ENCODE measurements at places on chromosomes 6 and 20.

DNA sequence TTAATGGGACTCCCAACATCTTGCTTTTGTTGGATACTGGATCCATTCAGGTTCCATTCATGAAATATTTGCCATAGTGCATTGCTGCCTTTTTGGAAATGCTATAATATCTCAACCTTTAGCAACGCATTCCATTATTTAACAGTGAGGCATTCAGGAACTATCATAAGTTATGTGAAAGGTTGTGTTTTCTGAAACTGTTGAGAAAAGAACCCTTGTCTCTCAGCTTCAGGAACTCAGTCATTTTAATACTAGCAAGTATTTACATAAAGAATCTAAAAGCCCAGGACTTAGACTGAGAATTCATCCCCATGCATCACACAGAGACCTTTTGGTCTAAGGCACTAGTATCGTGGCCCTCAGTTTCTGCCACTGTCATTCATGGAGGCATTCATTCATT, 24.9 kb upstream of the SASH1 start:
- no peaks in the 10 kb centered on the region for H3K27me3 ChIP-seq
- DNase-seq = no peak
- H3K36me3 ChIP-seq = no peaks in the 10 kb centered on the region
- H3K4me3 ChIP-seq = no peak overlapping the region
- H3K4me1 ChIP-seq = no peaks in the 10 kb centered on the region
- no peak overlapping the region for H3K27ac ChIP-seq

DNA sequence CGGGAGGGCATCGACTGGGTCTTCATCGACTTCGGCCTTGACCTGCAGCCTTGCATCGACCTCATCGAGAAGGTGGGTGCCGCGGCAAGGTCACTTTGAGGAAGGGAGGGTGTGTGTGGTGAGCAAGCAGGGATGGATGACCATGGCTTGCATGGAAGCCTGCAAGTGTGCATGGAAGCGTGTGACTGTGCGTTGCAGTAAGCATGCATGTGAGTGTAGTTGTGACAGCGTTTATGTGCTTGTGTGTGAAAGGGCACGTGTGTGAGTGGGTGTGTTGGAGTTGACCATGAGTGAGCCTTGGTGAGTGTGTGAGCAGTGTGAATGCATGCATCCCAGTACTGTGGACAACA, 32.5 kb downstream of the MYH7B start:
- H3K4me1 ChIP-seq = peaks cover 5% of the 10 kb centered on the region
- H3K27me3 ChIP-seq = no peaks in the 10 kb centered on the region
- DNase-seq = no peak
- no peak overlapping the region for H3K27ac ChIP-seq
- no peaks in the 10 kb centered on the region for H3K36me3 ChIP-seq

DNA sequence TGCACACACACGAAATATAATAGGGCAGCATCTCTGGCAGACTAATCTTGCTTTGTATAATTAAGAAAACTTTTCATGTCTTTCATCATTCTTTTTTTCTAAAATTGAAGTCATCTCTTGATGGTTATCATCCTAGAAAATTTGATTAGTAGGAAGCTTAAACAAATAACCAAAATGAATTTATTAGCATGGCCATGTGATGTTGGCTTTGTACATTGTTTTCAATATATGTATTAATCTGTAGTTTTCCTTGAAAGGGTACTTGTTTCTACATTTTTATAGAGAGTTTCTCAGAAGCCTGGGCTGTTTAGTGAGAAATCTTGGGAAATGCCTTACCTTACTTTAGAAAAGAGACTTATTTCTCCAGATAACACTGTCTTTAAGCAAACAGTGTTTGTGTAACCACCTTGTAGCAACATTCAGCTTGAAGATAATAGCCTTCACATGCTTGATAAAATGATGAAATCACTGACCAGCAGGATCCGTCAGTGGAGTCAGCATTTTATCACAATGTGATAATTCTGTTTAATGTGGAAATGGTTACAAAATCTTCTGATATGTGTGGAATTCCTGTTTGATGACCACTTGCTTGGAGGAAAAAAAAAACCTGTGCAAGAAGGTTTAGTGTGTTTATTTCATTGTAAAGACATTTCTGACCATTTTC, 147.8 kb downstream of the MACROD2 start:
- no peaks in the 10 kb centered on the region for H3K27me3 ChIP-seq
- H3K36me3 ChIP-seq = no peaks in the 10 kb centered on the region
- H3K4me3 ChIP-seq = no peak overlapping the region
- H3K27ac ChIP-seq = no peak overlapping the region
- no peak for DNase-seq

DNA sequence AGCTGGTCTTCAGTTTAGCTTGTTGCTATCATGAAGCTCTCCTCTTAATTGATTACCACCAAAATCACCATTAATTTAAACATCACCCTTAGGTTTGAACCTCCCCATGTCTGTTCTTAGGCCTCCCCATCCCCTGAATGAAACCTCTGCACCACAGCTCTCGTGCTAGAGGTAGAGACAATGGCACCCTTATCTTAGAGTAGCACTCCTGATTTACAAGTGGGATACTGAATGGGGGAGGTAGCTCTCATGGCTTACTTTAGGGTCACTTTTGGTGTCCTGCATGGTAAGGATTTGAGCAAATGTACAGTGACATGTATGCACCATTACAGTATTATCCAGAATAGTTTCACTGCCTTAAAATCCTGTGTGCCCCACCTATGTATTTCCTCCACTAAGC, 115.6 kb upstream of the ADTRP start:
- H3K4me3 ChIP-seq = no peak overlapping the region
- no peak for DNase-seq
- no peaks in the 10 kb centered on the region for H3K27me3 ChIP-seq
- no peak overlapping the region for H3K27ac ChIP-seq
- H3K4me1 ChIP-seq = peaks cover 12% of the 10 kb centered on the region

DNA sequence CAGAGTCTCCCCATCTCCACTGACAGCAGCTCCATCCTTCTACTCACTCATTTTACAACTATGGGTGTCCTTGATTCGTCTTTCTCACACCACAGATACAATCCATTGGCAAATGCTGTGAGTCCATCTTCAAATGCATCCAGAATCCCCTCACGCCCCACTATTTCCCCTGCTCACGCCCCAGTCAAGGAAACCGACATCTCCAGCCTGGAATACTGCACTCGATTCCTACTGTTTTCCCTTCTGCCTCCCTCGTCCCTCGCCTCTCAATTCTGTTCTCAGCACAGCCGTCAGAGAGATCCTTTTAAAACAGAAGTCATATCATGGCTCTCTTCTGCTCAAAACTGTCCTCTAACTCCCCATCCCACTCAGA, 4.7 kb downstream of the HLA-B start:
- H3K27me3 ChIP-seq = 0 out of 2 replicates have a peak, but pooled peaks cover 6% of the 10 kb centered on the region
- DNase-seq = no peak
- H3K27ac ChIP-seq = no peak overlapping the region
- no peaks in the 10 kb centered on the region for H3K4me1 ChIP-seq
- H3K36me3 ChIP-seq = no peaks in the 10 kb centered on the region

DNA sequence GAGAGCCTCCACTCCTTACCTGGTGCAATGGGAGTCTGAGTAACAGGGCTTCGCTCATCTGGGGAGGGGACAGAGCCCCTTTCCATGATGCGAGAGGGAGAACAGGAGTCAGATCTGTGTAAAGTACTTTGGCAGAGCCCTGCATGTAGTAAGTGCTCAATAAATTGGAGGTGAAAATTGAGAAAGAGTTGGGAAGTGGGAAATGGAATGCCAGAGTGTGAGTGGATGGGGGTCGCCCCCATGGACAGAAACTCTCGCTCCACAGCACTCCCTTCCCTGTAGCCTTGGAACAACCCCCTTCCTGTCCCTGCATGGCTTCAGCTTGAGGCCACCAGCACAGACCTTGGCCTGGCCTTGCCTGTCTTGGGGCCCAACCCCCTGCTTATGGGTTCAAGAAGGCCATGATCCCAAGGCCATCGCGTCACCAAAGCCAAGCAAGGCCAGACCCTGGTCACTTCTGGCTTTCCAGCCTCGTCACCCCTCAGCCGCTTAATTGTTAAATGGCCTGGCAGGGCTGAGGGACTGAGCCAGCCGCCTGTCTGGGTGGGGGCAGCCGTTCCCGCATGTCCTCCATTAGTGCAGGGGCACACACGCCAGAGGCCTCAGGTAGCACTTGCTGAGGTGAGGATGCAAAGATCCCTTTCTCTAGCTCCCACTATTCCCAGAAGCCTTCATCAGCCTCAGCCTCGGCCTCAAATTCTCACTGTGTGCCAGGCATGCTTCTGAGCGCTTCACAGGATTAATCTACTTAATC, 93.7 kb upstream of the PTPN1 start:
- peak overlapping the region; percentile 96 for H3K27ac ChIP-seq
- H3K4me3 ChIP-seq = peak overlapping the region; percentile 34
- no peaks in the 10 kb centered on the region for H3K27me3 ChIP-seq
- no peak for DNase-seq
- peaks cover 53% of the 10 kb centered on the region for H3K4me1 ChIP-seq
- H3K36me3 ChIP-seq = no peaks in the 10 kb centered on the region

GRCh38 chr6:104789770-104790190, 69.9 kb downstream of the HACE1 start:
- no peak overlapping the region for H3K27ac ChIP-seq
- no peaks in the 10 kb centered on the region for H3K27me3 ChIP-seq
- 0 out of 2 replicates have a peak overlapping the region, but pooled peaks have one; percentile 26 for H3K4me3 ChIP-seq
- H3K4me1 ChIP-seq = no peaks in the 10 kb centered on the region
- no peaks in the 10 kb centered on the region for H3K36me3 ChIP-seq

GRCh38 chr6:160532315-160532714, 131.8 kb downstream of the LPA start:
- H3K27me3 ChIP-seq = 0 out of 2 replicates have a peak, but pooled peaks cover 4% of the 10 kb centered on the region
- H3K4me3 ChIP-seq = no peak overlapping the region
- no peaks in the 10 kb centered on the region for H3K36me3 ChIP-seq

DNA sequence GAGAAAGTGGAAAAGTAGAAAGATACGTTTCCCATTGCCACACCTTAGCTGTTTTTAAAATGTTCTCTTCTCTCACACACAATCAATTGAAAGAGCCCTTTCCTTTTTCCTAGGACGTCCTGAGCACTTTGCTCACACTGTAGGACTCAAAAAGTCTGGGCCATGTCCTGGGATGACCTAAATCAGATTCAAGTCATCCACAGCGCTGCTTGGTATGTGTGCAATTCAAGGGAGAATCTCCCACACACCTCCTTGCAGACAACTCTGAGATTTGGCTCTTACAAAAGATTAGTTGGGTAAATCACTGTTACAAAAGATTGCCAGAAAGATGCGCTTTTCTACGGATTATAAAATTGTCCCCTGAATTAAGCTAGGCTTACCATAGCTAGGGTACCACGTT, 130.1 kb downstream of the RNASET2 start:
- no peak for DNase-seq
- no peaks in the 10 kb centered on the region for H3K36me3 ChIP-seq
- peaks cover 5% of the 10 kb centered on the region for H3K4me1 ChIP-seq
- no peak overlapping the region for H3K27ac ChIP-seq
- H3K27me3 ChIP-seq = no peaks in the 10 kb centered on the region

DNA sequence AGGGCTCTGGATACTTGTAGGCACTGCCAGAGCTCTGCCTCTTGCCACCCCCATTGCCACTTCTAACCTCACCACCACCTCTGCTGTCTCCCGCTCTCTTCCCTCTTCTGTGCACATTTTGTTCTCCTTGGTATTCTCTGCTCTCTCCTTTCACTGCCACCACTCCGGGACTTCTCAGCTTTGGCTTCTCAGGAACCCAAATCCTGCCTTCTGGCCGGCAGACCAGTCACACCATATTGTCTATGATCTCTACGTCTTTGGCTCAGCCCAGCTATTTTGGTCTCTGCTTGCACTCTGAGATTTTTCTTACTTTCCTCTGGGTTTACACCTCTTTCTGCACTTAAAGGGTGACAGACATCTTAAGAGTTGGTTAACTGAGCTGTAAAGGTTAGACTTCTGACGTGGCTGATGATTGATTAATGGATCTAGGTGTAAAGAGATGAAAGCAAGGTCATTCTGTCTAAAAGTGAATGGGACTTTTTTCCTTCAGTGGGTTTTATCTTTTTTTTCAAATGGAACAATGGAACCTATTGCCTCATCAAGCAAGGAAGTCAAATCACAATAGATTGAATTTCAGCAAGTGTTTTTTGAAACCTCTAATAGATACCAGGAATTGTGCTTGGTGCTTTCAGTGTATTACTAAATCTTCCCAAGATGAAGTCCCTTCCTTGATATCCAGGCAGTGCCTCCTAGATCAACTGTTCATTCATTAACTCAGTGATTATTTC, 13.8 kb downstream of the MMP24 start:
- H3K27ac ChIP-seq = no peak overlapping the region
- DNase-seq = no peak
- no peak overlapping the region for H3K4me3 ChIP-seq
- no peaks in the 10 kb centered on the region for H3K36me3 ChIP-seq
- no peaks in the 10 kb centered on the region for H3K4me1 ChIP-seq
- H3K27me3 ChIP-seq = no peaks in the 10 kb centered on the region

- H3K36me3 ChIP-seq = no peaks in the 10 kb centered on the region
- no peak overlapping the region for H3K4me3 ChIP-seq
- H3K27ac ChIP-seq = no peak overlapping the region
- H3K4me1 ChIP-seq = no peaks in the 10 kb centered on the region
Observed at GRCh38 chr6:142735204-142735603, 209.8 kb downstream of the HIVEP2 start.

DNA sequence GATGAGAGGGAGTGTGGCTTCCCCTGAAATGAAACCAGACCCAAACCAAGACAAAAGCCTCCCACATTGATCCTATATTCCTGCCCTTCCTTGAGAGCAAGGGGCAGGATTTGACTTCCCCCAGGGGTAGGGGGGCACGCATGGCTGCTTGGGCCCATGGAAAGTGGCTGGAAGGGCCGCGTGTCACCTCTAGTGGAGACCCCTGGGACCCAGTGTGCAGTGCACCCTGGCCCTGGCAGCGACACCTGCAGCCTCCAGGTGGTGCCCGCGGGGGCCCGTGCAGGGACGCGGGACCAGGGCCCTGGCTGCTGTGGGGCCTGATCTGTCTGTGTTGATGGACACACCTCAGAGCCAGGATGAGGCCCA, 18.0 kb upstream of the SLCO4A1 start:
- H3K27me3 ChIP-seq = no peaks in the 10 kb centered on the region
- peak overlapping the region; percentile 98 for H3K27ac ChIP-seq
- peak; percentile 40 for DNase-seq
- H3K36me3 ChIP-seq = no peaks in the 10 kb centered on the region
- peak overlapping the region; percentile 45 for H3K4me3 ChIP-seq

DNA sequence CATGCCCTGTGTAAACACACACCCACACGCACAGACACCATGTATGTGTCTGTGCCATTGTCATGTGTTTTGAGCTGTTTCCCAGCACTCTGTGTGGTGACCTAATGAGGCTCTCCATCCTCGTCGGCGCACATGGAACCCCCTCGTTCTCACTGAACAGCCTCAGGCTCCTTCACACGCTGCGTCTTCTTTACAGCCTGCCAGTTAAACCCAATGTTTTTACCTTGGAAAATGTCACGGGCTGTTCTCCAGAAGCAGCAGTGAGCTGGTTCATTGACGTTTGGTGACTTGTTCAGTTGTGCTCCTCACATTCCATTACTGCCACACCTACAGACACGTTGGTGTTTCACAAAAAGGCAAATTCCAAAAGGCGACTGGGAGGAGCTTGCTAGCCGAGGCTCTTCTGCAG, 201.0 kb upstream of the FOXQ1 start:
- peak; percentile 27 for DNase-seq
- H3K36me3 ChIP-seq = no peaks in the 10 kb centered on the region
- H3K27me3 ChIP-seq = peaks cover 72% of the 10 kb centered on the region
- H3K27ac ChIP-seq = no peak overlapping the region
- no peaks in the 10 kb centered on the region for H3K4me1 ChIP-seq
- no peak overlapping the region for H3K4me3 ChIP-seq
